H54 (cell line): ENCODE measurements at places on chromosomes 2 and 18.

DNA sequence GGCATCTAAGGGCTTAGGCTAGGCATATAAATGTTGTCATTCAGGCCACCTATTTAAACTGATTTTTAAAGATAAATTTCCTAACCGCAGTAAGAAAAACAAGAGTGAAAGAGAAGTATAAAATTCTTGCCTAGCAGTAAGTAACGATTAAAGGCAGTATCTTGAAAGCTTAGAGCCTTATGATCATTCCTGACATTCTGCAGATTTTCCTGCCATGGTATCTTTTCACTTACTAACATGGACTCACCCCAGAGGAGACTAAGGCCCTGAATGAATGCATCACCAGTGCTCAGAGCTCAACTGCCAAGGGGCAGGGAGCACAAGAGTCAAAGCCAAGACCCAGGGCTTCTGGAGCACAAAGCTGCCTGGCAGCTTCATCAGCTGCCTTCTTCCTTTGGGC is 133.1 kb downstream of the GCA start:
- DNase-seq = no peak

GRCh38 chr2:220279372-220279771 is 651.9 kb downstream of the SLC4A3 start:
- peak; percentile 13 for DNase-seq

GRCh38 chr2:192969055-192969454 is 774.3 kb upstream of the TMEFF2 start:
- DNase-seq = no peak

DNA sequence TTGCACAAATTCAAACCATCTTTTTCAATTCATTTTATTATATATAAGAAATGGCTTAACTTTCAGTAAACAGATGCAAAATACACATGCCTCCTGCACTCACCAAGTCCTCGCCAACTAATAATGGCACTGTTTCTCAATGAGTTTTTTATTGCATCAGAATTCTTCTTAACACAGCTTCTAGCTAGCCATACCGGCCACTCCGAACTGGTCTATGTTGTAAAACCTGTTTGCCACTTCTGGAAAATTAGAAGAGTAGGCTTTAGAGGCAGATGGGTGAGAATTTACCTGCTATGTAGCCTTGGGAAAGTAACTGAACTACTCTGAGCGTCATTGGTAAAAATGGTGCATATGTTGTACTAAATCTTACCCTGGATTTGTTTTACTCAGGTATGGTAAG is 100.6 kb upstream of the LHCGR start:
- no peak for DNase-seq

GRCh38 chr18:48922801-48923730 is 27.7 kb downstream of the SMAD7 start:
- peak; percentile 75 for DNase-seq

GRCh38 chr2:74225698-74226459 is 27.5 kb downstream of the MTHFD2 start:
- no peak for DNase-seq

DNA sequence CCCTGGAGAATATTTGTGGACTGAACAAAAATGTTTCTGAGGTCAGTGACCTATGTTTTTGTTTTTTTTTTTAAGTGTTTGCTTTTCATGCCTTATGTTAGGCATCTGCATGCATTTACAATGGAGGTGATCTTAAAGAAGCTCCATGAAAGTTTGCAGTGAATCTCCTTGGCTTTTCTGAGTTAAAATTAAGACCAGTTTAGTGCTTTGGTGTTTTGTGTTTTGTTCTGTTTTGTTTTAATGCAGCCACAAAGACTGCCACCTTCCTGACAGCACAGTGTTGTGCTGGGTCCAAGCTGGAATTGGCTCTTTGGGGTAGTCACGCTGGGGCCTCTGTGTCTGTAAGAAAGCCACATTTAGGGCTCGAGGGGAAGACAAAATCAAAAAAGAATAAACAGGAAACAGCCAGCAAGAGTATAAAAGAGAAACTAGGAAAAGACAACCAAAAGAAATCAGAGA is 396.2 kb downstream of the ARHGAP15 start:
- no peak for DNase-seq

DNA sequence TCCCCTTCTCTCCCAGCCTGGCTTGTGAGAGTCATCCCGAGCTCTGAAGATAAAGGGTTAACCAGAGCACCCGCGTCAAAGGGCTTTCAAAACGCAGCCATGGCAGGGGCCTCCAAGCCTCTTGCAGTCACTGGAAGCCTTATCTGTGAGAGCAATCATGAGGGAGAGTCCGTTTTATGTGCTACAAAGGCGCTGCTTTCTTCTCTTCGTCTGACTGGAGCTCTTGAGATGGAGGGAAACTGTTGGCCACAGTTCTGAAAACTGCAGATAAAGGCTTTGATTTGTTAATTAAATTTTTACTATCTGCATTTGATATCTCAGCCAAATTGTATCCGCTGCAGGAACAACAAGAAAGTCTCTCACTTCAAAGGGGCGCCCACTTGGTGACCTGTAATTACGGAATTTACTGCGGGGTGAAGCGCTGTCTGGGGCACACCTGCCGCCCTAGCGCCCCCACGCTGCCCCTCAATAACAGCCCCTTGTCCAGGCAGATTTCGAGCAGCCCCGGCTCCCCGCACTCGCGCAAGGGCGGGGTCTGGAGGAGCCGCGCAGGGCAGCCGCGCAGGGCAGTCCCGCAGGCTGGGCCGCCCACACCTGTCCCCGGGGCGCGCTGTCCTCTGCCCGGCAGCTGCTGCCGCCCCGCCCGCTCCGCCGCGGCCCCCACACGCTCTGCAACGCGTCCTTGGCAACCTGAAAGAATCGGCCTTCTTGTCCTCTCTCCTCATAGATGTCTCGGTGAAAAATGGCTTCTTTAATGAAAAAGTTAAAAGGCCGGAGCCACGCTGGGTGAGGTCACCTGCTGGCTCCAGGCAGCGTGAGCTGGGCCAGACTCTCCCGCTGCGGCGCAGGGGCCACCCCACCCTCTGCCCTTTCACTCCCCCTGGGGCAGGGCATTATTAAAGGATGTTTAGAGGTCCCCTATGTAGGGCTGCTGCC is 217.9 kb downstream of the VAPA start:
- no peak for DNase-seq

- DNase-seq = no peak
These were observed 360.1 kb upstream of the VWC2L start for GRCh38 chr2:214050731-214051130.

DNA sequence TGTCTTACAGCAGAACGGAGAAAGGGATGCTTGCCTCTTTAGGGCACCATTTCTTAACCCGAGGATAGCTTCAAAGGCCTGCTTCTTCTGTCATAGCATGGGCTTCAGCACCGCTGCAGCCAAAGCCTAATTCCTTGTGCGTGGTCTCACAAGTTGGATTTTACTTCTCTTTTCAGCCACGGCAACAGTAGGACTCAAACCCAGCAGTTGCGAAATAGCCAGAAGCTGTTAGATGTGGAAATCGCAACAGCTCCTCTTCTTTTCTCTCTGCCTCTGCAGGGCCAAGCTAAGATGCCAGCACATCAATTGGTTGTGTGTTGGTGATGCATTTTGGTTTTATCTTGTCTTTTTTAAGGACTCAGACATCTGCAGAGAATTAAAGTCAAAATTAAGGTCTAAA is 3.1 kb downstream of the NRXN1 start:
- DNase-seq = no peak

DNA sequence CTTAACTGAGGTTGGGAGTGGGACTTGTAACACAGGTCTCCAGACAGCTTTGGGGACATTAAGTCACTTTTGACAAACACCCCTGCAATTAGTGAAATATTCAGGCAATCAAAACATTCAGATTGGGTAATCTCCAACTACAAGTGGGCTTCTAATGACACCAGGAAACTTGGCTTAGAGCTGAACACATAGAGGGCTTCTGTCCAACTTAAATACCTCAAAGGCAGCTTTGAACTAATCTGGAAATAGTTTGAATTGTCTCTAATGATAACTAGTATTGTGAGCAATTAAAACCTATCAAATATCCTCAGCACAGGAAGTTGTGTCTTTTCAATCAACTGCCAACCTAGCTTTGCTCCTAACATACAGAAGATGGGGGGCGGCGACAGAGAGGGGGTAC is 5.1 kb upstream of the ASPRV1 start:
- no peak for DNase-seq

GRCh38 chr2:176709991-176710390 is 440.7 kb downstream of the MTX2 start:
- DNase-seq = no peak

DNA sequence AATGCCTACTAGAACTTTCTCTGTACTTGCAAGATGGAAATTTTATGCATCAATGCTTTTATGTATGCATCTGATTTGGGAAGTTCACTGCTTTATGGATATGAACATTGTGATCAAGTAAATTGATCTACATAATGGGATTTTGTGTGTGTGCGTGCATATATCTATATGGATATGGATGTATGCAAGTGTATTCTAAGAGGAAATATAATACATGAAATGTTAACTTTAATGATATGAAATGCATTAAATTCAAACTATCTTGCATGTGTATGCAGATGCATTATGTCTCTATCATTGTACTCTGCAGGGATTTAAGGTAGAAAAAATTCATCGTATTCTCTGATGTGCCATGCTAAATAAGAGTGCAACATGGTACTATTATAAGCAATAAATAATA is 1855.4 kb upstream of the PIK3C3 start:
- DNase-seq = no peak

GRCh38 chr2:190053426-190053825 is 9.1 kb downstream of the MSTN start:
- no peak for DNase-seq

- DNase-seq = no peak
These were observed 99.0 kb downstream of the ZFP36L2 start for GRCh38 chr2:43127208-43127940.

GRCh38 chr2:230984393-230985220 is 11.3 kb upstream of the SPATA3 start:
- DNase-seq = no peak

DNA sequence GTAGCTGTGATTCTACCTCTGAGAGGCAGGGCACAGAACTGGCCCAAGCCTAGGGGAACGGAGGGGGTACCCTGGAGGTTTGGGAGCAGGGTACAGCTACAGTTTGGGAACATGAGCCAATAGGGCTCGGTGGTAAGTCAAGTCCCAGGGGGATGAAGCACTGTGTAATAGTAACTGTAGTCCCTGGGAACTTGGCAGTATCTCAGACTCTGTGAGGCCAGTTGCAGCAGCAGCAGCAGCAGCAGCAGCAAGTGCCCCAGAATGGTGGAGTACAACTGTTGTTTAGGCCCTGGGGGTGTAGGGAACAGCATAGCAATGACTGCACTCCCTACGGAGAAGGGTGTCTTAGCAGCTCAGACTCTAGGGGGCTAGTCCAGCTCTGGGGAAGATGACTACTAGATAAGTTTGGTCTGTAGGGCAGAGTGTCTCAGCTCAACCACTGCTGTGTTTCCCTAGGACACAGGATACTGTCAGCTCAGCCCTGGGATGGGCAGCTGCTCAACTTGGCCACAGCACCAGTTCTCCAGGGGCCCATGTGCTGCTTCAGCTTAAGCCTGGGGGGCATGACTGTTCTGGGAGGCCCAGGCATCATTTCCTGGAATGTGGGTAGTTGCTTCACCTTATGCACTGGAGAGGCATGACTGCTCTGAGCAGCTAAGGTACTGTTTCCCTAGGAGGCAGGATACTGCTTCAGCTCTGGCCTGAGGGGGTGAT is 20.5 kb downstream of the CARF start:
- no peak for DNase-seq
